ENCODE measurements at places on chromosomes 2 and 18. TPM values are rescaled to one million over a fixed set of nuclear protein-coding genes. Genes with fewer than 3 reads are reported as not detected.
A peak's percentile ranks its signal among the peaks of the same experiment; 100 is the strongest.

The CRYBA2 gene
- total RNA-seq: not detected

The LYPD6B gene
- total RNA-seq: 3.0 TPM

The NYAP2 gene
- not detected for total RNA-seq

The SFTPB gene
- total RNA-seq: not detected

The SMYD5 gene
- total RNA-seq: 20.7 TPM

The CFAP53 gene
- total RNA-seq: under 0.01 TPM

DNA sequence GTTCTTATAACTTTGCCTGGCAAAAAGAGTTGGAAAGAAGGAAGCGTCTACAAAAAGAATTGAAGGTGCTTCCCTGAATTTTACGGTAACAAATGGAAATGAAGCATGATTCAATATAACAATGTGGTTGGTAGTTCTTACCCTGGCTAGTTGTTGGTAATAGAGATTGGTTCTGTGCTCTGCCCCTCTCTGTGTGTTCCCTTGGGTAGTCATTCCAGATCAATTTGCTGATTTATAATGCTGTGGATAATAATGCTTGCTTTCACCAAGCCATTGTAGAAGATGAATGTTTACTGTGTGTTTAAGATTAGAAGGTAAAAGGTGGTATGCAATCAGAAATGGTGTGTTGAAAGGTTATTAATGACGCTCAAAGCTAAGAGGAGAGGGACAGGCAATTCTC lies 577.8 kb upstream of the NXPH2 start:
- no peak for DNase-seq

GRCh38 chr2:203600286-203600685 lies 65.2 kb upstream of the RAPH1 start:
- DNase-seq: no peak

DNA sequence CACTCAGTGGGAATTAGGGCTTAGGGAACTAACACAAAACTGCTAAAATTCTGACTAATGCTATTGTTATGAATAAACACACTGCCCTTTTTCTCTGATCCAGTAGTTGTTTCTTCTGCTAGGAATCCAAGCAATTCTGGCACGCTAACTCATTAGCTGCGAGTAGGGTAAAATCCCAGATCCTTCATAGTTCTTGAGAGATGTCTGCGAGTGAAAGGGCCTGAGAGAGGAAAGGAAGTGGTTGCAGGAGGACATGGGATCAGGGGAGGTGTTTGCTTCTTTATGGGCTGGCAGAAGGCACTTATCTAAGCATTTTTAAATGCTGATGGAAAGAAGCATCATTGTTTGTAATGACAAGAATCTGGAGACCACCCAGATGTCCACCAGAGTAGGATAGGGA lies 9.4 kb downstream of the MAP3K19 start:
- peak; percentile 48 for DNase-seq

DNA sequence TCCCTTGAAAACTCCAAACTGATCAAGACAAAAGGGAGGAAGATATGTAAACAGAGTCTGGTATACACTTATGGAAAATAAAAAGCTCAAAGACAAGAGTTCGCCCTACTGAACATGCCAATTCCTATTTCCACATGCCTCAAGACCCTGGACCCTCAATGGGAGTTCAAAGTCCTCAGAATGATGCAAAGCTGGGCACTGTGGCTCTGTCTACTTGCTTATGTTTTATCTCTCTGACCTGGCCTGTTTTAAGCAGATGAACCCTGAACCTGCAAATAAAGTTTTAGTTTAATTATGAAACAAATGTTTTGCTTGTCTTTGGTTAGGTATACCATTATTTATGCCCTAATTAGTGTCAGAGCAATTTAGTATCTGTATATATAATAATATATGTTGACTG lies 22.6 kb downstream of the NR4A2 start:
- DNase-seq: no peak

- DNase-seq: no peak
These were observed 1.6 kb upstream of the ASIC4 start for GRCh38 chr2:219512524-219513216.

DNA sequence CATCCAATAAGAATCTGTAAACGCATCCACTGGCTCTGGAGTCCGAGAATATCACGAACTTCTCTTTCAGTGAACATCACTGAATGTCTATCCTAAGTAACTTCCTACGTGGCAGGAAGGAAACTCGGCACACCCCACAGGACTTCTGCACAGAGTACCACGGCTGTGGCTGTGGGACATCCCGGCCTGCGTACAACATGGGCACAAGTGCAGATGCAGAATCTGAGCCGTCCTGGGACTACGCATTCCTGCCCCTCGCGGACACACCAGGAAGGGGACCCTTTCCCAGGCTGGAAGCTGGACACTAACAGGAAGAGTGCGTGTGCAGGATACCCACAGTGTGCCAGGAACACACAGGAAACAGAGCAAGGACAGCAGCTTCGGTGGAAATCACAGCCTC lies 60.6 kb downstream of the ZNF516 start:
- no peak for DNase-seq

- DNase-seq: no peak
These were observed 334.4 kb downstream of the LRP1B start for GRCh38 chr2:141796449-141796848.

DNA sequence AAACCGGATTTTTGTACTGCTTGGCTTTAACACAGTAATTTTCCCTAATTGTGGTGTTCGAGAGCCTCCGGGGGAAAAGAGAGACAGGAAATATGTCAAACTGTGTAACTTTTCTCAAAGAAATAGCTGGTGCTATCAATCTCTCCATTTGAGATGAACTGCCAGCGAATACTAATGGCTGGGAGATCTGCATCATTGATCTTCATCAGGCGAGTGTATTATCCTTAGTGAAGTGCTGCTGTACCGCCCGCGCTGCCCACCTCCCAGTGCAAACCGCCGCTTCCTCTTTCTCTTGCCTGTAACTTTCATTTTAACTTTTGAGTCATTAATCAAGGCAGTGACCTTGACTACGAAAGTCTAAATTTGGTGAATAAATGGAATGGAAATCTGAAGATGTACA lies 246.1 kb upstream of the ST6GAL2 start:
- DNase-seq: no peak

DNA sequence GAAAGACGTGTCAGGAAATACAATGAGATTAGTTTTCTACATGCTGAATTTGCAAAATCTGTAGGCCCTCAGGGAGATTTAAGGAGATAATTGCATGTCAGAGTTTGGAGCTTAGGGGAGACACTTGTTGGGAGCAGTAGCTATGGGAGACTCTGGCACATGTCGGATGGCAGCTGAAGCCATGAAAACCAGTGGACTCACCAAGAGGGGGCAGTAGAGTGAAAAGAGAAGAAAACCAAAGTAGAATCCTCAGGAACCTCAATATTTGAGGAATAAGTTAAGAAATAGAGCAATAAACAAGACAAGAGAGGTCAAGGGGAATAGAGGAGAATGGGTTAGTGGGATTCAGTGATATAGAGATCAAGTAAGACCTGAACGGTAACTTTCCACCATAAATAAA lies 24.8 kb downstream of the RUFY4 start:
- no peak for DNase-seq

- peak; percentile 57 for DNase-seq
These were observed 1.9 kb upstream of the HOXD9 start for GRCh38 chr2:176120364-176121189.

GRCh38 chr18:73283788-73284187 lies 416.0 kb upstream of the NETO1 start:
- DNase-seq: peak; percentile 88

- DNase-seq: no peak
These were observed 468.4 kb upstream of the HNRNPA3 start for GRCh38 chr2:176744146-176744545.

DNA sequence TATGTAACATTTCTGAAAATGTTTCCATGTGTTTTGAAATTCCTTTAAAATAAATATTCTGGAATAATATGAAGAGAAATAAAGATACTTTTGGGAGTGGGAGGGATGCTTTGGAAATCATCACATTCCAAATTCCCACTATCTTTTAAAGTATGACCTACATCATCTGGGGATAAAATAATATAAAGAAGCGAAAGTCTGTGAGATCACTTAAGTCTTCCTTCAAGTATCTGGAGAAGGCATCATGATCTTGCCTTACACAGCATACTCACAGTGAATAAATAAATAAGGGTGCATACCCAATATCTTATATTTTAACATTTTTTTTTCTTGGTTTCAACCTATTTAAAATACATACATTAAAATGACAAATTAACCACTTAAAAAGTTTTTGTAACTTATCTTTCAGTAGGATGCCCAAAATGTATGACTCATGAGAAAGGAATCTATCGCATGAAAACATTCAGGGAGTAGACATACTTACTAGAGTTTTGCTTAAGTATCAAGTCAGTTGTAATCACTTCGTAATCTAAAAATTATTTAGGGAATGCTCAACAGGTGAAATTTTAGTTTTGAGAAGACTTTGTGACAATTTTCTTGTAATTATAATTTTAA lies 248.3 kb upstream of the COL3A1 start:
- DNase-seq: peak; percentile 64
